ENCODE measurements at places on chromosomes 1 and 21. TPM values are rescaled to one million over a fixed set of nuclear protein-coding genes. Genes with fewer than 3 reads are reported as not detected.

Gene PGBD5
- 16.2 TPM for total RNA-seq

Gene LENEP
- total RNA-seq = 0.84 TPM

Gene CRYAA
- total RNA-seq = not detected

Gene C1orf74
- total RNA-seq = 2.5 TPM

Gene KIF21B
- 11.4 TPM for total RNA-seq
